ENCODE measurements at places on chromosomes 16 and 17.

- no peak overlapping the region for H3K27ac ChIP-seq
- H3K27me3 ChIP-seq, result no peaks in the 10 kb centered on the region
- no peak overlapping the region for H3K4me3 ChIP-seq
- H3K4me1 ChIP-seq, result no peaks in the 10 kb centered on the region
- DNase-seq, result no peak
Measured at GRCh38 chr16:76490036-76490639, 212.9 kb downstream of the CNTNAP4 start.

- H3K4me3 ChIP-seq, result peak overlapping the region; percentile 20
- no peaks in the 10 kb centered on the region for H3K36me3 ChIP-seq
- H3K27ac ChIP-seq, result peak overlapping the region; percentile 78
- peak; percentile 78 for DNase-seq
- no peaks in the 10 kb centered on the region for H3K27me3 ChIP-seq
- peaks cover 61% of the 10 kb centered on the region for H3K4me1 ChIP-seq
Measured at GRCh38 chr17:40345161-40345993, 19.2 kb downstream of the GJD3 start.

- H3K27me3 ChIP-seq, result no peaks in the 10 kb centered on the region
- no peak overlapping the region for H3K4me3 ChIP-seq
- H3K4me1 ChIP-seq, result no peaks in the 10 kb centered on the region
- no peaks in the 10 kb centered on the region for H3K36me3 ChIP-seq
- H3K27ac ChIP-seq, result no peak overlapping the region
Measured at GRCh38 chr16:30914830-30915229, 8.5 kb upstream of the FBXL19 start.

DNA sequence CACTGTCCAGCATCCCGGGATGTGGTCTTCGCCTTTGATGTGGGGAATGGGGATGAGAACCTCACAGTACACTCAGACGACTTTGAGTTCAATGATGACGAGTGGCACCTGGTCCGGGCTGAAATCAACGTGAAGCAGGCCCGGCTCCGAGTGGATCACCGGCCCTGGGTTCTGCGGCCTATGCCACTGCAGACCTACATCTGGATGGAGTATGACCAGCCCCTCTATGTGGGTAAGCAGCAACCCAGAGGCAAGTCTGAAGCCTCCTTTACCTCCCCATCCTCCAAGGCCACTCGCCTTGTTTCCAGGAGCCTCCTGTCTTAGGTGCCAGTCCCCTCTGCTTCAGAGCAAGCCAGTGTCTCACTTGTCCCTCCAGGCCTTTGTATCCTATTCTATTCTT, 10.2 kb downstream of the CNTNAP1 start:
- no peak for DNase-seq
- no peak overlapping the region for H3K27ac ChIP-seq
- no peaks in the 10 kb centered on the region for H3K27me3 ChIP-seq

- no peaks in the 10 kb centered on the region for H3K4me1 ChIP-seq
- DNase-seq, result peak; percentile 91
- H3K4me3 ChIP-seq, result peak overlapping the region; percentile 35
- no peaks in the 10 kb centered on the region for H3K27me3 ChIP-seq
- no peaks in the 10 kb centered on the region for H3K36me3 ChIP-seq
- H3K27ac ChIP-seq, result peak overlapping the region; percentile 88
Measured at GRCh38 chr16:30896889-30897733, 697 bp downstream of the CTF1 start.

DNA sequence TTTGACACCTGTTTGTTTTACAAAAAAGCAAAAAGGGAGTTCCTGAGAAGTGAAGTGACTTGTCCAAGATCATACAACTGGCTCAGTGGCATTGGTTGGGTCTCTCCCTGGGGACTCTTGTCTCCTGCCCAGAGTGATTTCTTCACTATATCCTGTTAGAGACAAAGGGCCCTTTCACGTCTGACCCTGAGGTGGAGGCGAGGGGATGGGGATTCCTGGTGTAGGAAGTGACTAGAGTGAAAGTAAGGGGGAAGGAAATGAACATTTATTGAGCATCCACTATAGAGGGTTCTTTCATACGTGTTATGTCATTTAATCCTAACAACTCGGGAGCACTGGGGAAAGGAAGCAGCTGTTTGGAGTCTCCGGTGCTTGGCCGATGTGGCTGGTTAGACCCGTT, 9.0 kb downstream of the ITGB3 start:
- H3K4me1 ChIP-seq, result no peaks in the 10 kb centered on the region
- no peaks in the 10 kb centered on the region for H3K36me3 ChIP-seq
- H3K4me3 ChIP-seq, result no peak overlapping the region
- no peak for DNase-seq
- no peak overlapping the region for H3K27ac ChIP-seq

- H3K27me3 ChIP-seq, result no peaks in the 10 kb centered on the region
- H3K4me1 ChIP-seq, result no peaks in the 10 kb centered on the region
- peaks cover 6% of the 10 kb centered on the region for H3K36me3 ChIP-seq
- no peak overlapping the region for H3K4me3 ChIP-seq
- no peak overlapping the region for H3K27ac ChIP-seq
Measured at GRCh38 chr16:56480776-56481467, 29.6 kb downstream of the OGFOD1 start.

DNA sequence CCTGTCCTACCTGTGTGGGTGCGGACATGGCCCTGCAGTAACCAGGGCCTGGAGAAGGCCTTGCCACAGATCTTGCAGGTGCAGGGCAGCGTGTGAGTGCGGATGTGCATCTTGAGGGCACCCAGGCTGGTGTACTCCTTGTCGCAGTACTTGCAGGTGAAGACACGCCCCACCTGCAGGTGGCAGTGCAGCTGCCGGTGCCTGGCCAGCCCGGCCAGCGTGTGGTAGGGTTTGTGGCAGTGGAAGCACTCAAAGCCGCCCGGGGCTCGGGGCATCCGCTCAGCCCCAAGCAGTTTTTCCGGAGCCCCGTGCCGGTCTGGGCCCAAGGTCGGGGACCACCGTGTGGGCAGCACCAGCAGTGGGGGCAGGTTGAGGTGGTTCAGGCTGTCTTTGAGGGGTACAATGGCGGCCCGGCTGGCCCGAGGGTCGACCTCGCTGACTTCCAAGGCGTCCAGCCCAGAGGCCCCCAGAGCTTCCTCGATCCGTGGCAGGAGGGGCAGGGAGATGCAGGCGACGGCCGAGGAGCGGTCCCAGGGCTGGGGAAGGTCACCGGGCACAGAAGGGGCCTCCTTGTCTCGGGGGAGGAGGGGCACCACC, 5.1 kb downstream of the SNAI3 start:
- no peak overlapping the region for H3K27ac ChIP-seq
- no peak overlapping the region for H3K4me3 ChIP-seq
- H3K4me1 ChIP-seq, result no peaks in the 10 kb centered on the region
- peak; percentile 40 for DNase-seq
- H3K27me3 ChIP-seq, result no peaks in the 10 kb centered on the region

DNA sequence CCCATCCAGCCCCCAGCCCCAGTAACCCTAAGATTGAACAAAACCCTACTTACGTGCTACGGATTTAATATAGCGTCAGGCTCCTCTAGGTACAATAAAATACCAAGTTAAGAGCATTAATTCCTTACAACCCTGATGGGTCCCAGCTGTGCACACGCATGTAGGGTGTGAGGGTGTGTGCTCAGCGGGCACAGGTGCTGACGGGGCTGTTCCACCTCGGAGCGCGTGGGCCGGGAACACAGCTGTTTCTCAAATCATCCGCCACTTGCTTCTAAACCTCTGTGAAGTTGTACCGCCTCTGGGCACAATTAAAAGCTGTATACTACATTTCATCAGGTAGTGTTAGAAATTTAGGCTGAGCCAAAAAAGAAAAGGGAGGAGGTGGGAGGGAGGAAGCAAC, 478.6 kb downstream of the MAF start:
- H3K27ac ChIP-seq, result no peak overlapping the region
- DNase-seq, result no peak
- no peaks in the 10 kb centered on the region for H3K4me1 ChIP-seq
- no peaks in the 10 kb centered on the region for H3K36me3 ChIP-seq
- no peak overlapping the region for H3K4me3 ChIP-seq

DNA sequence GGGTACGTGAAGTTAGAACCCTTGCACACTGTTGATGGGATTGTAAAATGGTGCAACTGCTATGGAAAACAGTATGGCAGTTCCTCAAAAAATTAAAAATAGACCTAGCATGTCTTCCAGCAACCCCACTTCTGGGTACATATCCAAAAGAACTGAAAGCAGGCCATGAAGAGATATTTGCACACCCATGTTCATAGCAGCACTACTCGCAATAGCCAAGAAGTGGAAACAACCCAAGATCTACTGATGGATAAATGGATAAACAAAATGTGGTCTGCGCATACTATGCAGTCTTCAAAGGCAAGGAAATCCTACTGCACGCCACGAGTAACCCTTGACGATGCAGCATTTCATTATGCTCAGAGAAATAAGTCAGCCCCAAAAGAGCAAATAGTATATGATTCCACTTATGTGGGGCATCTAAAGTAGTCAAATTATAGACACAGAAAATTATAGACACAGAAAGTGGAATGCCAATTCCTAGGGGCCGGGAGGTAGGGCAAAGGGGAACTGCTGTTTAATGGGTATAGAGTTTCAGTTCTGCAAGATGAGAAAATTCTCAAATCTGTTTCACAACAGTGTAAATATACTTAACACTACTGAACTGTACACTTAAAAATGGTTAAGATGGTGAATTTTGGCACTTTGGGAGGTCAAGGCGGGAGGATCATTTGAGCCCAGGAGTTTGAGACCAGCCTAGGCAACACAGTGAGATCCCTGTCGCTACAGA, 17.2 kb downstream of the CORO7 start:
- no peak overlapping the region for H3K27ac ChIP-seq
- H3K4me1 ChIP-seq, result no peaks in the 10 kb centered on the region
- no peak overlapping the region for H3K4me3 ChIP-seq

GRCh38 chr17:48734333-48735061, 5.9 kb upstream of the HOXB13 start:
- no peak overlapping the region for H3K4me3 ChIP-seq
- DNase-seq, result no peak
- no peak overlapping the region for H3K27ac ChIP-seq
- H3K36me3 ChIP-seq, result no peaks in the 10 kb centered on the region
- peaks cover 6% of the 10 kb centered on the region for H3K27me3 ChIP-seq

- no peak overlapping the region for H3K27ac ChIP-seq
- no peaks in the 10 kb centered on the region for H3K4me1 ChIP-seq
- no peak overlapping the region for H3K4me3 ChIP-seq
- H3K36me3 ChIP-seq, result no peaks in the 10 kb centered on the region
- no peaks in the 10 kb centered on the region for H3K27me3 ChIP-seq
- DNase-seq, result no peak
Measured at GRCh38 chr17:19570544-19571062, 36.9 kb downstream of the SLC47A1 start.

DNA sequence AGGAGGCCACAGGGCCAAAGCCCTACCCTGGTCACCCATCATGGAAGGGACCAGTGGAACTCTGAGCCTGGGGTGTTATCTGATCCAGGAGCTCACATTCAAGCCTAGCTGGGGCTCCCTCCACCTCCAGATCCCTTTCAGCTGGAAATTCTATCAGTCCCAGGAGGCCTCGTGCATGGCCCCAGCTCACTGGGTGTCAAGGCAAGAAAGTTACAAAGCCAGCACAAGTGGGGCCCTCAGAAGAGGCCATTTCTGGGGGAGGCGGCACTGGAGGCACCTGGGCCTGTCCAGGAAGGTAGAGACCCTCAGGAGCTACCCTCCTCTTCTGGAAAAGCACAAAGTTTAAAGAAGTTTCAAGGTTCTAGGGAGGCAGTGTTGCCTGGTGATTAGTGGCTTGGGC, 4.8 kb downstream of the CA7 start:
- no peak for DNase-seq
- no peaks in the 10 kb centered on the region for H3K27me3 ChIP-seq
- no peak overlapping the region for H3K27ac ChIP-seq
- H3K4me1 ChIP-seq, result no peaks in the 10 kb centered on the region

- H3K4me1 ChIP-seq, result no peaks in the 10 kb centered on the region
- H3K27ac ChIP-seq, result no peak overlapping the region
- H3K4me3 ChIP-seq, result no peak overlapping the region
- DNase-seq, result no peak
- H3K36me3 ChIP-seq, result no peaks in the 10 kb centered on the region
- no peaks in the 10 kb centered on the region for H3K27me3 ChIP-seq
Measured at GRCh38 chr17:56737421-56738161, 96.1 kb downstream of the C17orf67 start.

DNA sequence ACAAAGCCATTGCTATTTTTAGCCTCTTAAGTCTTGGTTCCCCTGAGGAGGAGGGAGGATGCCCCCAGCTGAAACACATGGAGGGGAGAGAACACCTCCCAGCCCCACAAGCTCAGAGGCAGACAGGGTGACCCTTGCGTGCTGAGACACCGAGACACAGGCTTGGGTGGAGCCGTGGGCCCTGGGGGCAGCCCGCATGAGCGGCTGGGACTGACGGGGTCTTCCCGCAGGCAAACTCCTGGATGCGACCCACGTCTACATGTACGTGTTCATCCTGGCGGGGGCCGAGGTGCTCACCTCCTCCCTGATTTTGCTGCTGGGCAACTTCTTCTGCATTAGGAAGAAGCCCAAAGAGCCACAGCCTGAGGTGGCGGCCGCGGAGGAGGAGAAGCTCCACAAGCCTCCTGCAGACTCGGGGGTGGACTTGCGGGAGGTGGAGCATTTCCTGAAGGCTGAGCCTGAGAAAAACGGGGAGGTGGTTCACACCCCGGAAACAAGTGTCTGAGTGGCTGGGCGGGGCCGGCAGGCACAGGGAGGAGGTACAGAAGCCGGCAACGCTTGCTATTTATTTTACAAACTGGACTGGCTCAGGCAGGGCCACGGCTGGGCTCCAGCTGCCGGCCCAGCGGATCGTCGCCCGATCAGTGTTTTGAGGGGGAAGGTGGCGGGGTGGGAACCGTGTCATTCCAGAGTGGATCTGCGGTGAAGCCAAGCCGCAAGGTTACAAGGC, 9.8 kb downstream of the SLC16A3 start:
- peak; percentile 62 for DNase-seq
- H3K27ac ChIP-seq, result no peak overlapping the region
- no peaks in the 10 kb centered on the region for H3K27me3 ChIP-seq
- H3K4me1 ChIP-seq, result peaks cover 31% of the 10 kb centered on the region
- peaks cover 10% of the 10 kb centered on the region for H3K36me3 ChIP-seq

DNA sequence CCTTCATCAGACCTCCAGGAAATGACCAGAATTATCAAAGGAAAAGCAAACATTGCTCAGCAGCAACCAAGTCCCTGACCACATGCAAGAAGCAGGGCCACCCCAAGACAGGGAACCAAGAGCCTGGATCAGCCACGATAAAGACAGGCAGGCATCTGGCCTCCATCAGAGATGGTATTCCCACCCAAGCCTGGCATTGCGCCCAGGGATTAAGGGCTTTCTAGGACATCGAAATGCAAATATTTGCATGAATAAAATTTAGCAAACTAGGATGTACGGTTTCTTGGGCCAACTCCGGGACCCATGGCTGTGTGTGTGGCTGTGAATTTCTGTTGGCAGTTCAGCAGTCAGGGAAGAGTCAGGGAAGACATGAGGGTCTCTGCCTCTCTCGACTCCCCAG, 241.4 kb upstream of the DYNLRB2 start:
- no peak for DNase-seq
- H3K27me3 ChIP-seq, result no peaks in the 10 kb centered on the region
- no peaks in the 10 kb centered on the region for H3K36me3 ChIP-seq

GRCh38 chr17:59839651-59840328, 53.0 kb downstream of the TUBD1 start:
- no peak for DNase-seq
- H3K27me3 ChIP-seq, result no peaks in the 10 kb centered on the region
- peak overlapping the region; percentile 87 for H3K27ac ChIP-seq
- H3K4me3 ChIP-seq, result peak overlapping the region; percentile 29

- no peak overlapping the region for H3K27ac ChIP-seq
- H3K36me3 ChIP-seq, result peaks cover 29% of the 10 kb centered on the region
- no peaks in the 10 kb centered on the region for H3K4me1 ChIP-seq
- H3K27me3 ChIP-seq, result no peaks in the 10 kb centered on the region
Measured at GRCh38 chr17:17155568-17155967, 50.6 kb downstream of the PLD6 start.
